ENCODE measurements at places on chromosomes 7 and 10. TPM values are rescaled to one million over a fixed set of nuclear protein-coding genes. Genes with fewer than 3 reads are reported as not detected.

Gene CLDN3
- total RNA-seq = not detected

Gene NRG3
- total RNA-seq = not detected

Gene PNLIPRP1
- not detected for total RNA-seq

Gene DEPP1
- 100 TPM for total RNA-seq

Gene ZNF804B
- total RNA-seq = not detected

Gene PILRA
- 0.26 TPM for total RNA-seq

All from bronchial smooth muscle cell (primary cell).